ENCODE measurements at places on chromosomes 5 and 9. TPM values are rescaled to one million over a fixed set of nuclear protein-coding genes. Genes with fewer than 3 reads are reported as not detected.
A peak's percentile ranks its signal among the peaks of the same experiment; 100 is the strongest.

DNA sequence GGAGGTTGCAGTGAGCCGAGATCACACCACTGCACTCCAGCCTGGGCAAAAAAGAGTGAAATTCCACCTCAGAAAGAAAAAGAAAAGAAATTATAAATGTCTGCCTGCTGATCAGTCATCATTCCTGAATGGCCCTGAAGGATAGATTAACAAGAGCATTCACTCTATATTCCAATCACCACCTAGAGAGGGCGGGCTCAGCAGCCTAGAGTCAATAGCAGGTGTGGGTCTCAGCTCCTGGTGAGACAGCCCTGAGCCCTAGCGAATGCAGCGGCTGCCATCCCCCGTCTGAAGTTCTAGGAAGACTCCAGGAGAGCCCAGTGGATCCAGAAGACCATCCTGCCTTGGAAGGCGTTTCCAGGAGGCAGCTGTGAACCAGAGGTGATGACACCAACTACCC is 12.0 kb downstream of the FBP1 start:
- H3K36me3 ChIP-seq = no peaks in the 10 kb centered on the region
- DNase-seq = no peak
- no peaks in the 10 kb centered on the region for H3K27me3 ChIP-seq
- peaks cover 27% of the 10 kb centered on the region for H3K4me1 ChIP-seq
- no peak overlapping the region for H3K4me3 ChIP-seq

- no peak overlapping the region for H3K27ac ChIP-seq
- no peaks in the 10 kb centered on the region for H3K36me3 ChIP-seq
- no peaks in the 10 kb centered on the region for H3K27me3 ChIP-seq
- H3K4me1 ChIP-seq = no peaks in the 10 kb centered on the region
- H3K4me3 ChIP-seq = no peak overlapping the region
Observed at GRCh38 chr5:56369361-56369811, 136.3 kb upstream of the ANKRD55 start.

GRCh38 chr5:169628892-169629291 is 8.2 kb upstream of the DOCK2 start:
- H3K36me3 ChIP-seq = no peaks in the 10 kb centered on the region
- no peak overlapping the region for H3K27ac ChIP-seq
- H3K4me1 ChIP-seq = peaks cover 2% of the 10 kb centered on the region

- peaks cover 61% of the 10 kb centered on the region for H3K27me3 ChIP-seq
- H3K27ac ChIP-seq = no peak within 1 kb of the TSS
Observed at GRCh38 chr5:176629853-176630680, at the start of the genes EIF4E1B and SNCB. Gene EIF4E1B (plus strand): TSS chr5:176630675. CDS start chr5:176642788, 12,113 bp downstream. Gene SNCB (minus strand): TSS chr5:176630534. CDS start chr5:176629654, 880 bp downstream.

The COL5A1 gene
- total RNA-seq = 96.6 TPM

The GPX8 gene
- total RNA-seq = 30.8 TPM

DNA sequence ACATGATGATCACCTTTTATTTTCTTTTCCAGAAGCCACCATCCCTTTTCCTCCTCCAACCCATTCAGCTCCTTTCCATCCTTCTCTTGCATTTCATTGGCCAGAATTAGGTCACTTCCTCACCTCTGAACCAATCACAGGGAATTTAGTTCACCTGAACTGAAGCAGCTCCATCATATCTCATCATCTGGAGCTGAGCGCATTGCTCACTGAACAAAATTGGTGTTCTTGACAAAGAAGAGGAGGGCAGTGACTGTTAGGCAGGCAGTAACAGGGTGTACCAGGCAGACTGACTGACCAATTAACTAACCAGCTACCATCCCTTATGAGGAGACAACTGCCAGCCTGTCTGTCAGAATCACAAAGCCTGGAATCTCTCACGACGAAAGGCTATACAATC is 1.8 kb upstream of the ZNF354A start:
- no peak overlapping the region for H3K4me3 ChIP-seq
- no peaks in the 10 kb centered on the region for H3K4me1 ChIP-seq
- H3K27me3 ChIP-seq = no peaks in the 10 kb centered on the region

DNA sequence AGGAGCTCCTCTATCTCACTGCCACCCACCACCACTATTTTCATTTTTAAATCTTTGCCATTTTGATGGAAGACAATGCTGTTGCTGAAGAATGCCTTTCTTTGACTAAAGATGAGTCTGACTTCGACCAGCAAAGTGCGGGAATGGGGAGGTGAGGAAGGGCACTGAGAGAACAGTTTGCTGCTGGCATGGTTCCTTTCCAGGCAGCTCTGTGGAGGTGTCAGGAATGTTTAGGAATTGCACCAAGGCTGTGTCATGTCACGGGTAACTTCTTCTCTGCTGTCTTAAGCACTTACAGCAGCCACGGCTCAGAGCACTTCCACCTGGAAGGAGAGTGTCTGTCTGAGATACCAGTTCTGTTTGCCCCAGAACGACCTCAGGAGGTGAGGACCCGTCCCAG is 41.4 kb upstream of the SHB start:
- no peak overlapping the region for H3K4me3 ChIP-seq
- H3K27me3 ChIP-seq = no peaks in the 10 kb centered on the region
- H3K36me3 ChIP-seq = no peaks in the 10 kb centered on the region
- no peak overlapping the region for H3K27ac ChIP-seq
- no peak for DNase-seq
- H3K4me1 ChIP-seq = no peaks in the 10 kb centered on the region

The PRSS3 gene
- 1.3 TPM for total RNA-seq

DNA sequence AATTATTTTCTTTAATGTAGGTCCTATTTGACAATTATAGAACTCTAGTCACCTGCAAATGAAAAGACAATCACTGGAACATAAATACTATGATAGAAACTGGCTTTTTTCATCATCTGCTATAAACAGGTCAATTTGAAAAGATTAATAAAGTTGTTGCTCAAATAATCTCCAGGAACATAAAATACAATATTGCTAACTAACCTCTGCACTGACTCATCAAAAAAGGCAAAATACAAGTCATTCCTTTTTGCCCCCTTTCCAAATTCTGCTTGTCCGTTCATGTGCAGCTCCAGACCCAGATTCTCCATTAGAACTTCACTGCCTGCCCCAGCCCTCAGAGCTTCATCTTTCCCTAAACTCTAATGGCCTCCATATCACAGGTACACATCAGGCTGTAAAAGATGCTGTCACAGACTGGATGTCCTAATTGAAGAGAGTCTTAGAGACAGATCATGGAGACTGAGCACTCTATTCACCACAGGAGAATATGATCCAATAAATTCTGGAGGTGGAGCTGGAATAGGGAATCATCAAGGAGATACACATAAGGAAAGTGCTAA is 1.6 kb downstream of the DCTN4 start:
- H3K27me3 ChIP-seq = no peaks in the 10 kb centered on the region
- H3K4me3 ChIP-seq = no peak overlapping the region
- H3K27ac ChIP-seq = no peak overlapping the region
- peaks cover 13% of the 10 kb centered on the region for H3K4me1 ChIP-seq
- H3K36me3 ChIP-seq = peaks cover 18% of the 10 kb centered on the region
- DNase-seq = no peak

GRCh38 chr9:93911801-93912554 is 43.2 kb downstream of the BARX1 start:
- H3K27me3 ChIP-seq = no peaks in the 10 kb centered on the region
- no peaks in the 10 kb centered on the region for H3K4me1 ChIP-seq
- no peak overlapping the region for H3K4me3 ChIP-seq

The GMCL2 gene
- total RNA-seq = not detected

The PCDHA11 gene
- 0.74 TPM for total RNA-seq

DNA sequence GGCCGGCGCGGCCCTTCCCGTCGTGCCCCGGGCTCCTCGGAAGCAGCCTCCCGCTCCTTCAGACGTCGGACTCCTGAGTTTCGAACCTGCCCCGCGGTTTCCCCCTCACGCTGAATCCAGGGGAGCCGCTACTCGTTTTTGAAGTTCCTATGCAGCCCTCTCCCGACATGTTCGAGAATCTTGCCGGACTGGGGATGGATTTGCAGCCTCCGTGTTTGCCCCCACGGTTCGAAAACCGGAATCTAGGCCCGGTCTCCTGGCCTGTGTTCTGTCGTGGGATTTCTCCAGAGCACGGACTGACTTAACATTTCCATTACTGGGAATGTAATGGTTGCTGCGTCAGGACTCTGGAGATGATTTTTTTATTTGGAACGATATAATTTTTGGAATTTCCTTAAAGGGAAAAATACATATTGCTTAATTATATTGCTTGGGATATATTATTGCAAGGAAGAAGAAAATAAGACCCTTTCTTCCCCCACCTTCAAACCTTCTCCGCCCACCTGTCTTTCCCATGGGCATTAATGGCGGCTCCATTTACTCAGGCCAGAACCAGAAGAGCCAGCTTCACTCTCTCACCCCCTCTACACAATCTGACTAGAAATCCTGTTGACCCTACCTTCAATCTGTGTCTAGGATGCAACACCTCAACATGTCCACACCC is 8.5 kb upstream of the MGAT1 start:
- DNase-seq = no peak
- H3K4me1 ChIP-seq = peaks cover 14% of the 10 kb centered on the region
- peak overlapping the region; percentile 99 for H3K27ac ChIP-seq
- peak overlapping the region; percentile 71 for H3K4me3 ChIP-seq

DNA sequence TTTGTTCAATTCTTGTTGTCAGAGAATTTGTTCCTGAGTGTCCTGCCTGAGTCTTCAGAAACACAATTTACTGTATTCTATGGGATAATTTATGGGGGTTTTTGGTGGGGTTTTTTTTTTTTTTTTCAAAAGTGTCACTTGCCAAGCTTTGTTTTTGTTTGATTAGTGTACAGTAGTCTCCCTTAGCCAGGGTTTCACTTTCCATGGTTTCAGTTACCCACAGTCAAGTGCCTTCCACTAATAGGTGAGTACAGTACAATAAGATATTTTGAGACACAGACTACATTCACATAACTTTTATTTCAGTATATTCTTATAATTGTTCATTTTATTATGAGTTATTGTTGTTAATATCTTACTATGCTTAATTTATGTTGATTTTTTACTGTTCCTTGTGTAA is 25.0 kb upstream of the AUH start:
- no peak for DNase-seq
- no peaks in the 10 kb centered on the region for H3K36me3 ChIP-seq
- H3K4me3 ChIP-seq = no peak overlapping the region

DNA sequence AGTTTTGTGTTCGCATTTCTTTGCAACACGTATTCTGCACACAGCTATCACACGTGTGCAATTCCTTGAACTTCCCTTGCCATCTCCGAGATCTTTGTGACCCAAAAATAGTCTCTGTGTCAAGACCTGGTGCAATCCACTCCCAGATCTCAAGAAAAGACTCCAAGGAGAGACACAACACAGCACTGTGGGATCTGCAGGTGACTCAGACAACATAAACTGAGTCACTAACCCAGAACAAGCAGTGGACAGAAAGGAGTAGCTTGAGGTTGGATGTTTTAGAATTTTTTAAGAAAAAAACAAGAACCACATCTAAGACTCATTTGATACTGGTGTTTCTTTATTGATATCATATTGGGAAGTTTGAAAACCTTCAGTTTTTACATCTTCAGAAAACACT is 396.9 kb downstream of the AGTPBP1 start:
- no peak for DNase-seq
- H3K36me3 ChIP-seq = no peaks in the 10 kb centered on the region
- no peak overlapping the region for H3K27ac ChIP-seq
- H3K4me1 ChIP-seq = no peaks in the 10 kb centered on the region
- H3K27me3 ChIP-seq = no peaks in the 10 kb centered on the region

The C9orf50 gene
- total RNA-seq = 0.15 TPM

DNA sequence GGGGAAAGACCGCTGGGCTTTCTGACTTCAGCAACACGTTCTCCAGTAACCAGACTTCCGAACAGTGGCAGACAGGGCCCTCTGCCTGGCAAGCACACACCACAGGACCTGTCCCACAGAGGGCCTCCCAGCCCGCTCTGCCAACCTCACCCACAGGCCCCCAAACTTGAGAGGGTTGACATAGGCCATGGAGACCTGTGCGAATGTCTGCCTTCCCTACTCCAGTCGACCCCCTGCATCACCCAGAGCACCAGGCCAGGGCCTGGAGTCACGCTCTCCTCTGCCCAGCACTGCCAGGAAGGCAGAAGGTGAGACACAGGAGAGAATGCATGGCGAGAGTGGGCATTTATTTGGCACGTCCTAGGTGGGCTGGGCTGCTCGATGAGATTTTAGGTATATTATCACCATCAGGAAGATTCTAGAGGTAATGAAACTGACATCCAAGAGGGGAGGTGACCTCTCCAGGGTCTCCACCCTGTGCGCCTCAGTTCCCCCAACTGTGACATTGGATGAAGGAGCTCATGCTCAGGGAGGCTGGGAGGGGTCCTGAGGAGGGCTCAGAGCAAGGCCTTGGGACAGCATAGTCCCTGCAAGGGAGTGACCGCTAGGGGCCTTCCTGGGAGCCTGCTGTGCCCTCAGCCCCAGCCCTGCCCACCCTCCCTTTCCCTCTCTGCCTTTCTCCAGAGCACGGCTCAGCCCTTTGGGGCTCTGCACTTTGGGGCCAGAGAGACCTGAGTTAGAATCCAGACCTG is 54.9 kb downstream of the DUSP1 start:
- peaks cover 3% of the 10 kb centered on the region for H3K4me1 ChIP-seq
- H3K36me3 ChIP-seq = no peaks in the 10 kb centered on the region
- no peak for DNase-seq
- H3K27me3 ChIP-seq = no peaks in the 10 kb centered on the region

DNA sequence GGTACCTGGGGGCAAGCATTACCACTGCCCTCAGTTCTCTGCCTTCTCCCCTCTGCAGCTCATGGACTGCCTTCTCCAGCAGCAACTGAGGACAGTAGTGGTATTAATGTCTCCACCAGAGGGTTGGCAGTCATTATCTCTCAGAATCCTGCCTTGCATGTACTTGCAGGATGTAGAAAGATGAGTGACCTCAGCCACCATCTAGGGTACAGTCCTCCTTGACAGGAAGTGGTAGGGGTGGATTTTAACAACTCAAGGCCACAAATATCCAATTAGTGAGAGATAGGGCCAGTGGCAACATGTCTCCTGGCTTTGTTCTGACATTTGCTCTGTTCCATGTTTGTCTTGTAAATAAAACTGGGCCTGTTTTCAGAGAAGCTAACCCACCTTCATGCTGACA is 47.2 kb downstream of the F2R start:
- H3K4me3 ChIP-seq = no peak overlapping the region
- H3K27ac ChIP-seq = no peak overlapping the region
- no peaks in the 10 kb centered on the region for H3K27me3 ChIP-seq
- H3K36me3 ChIP-seq = no peaks in the 10 kb centered on the region
- no peak for DNase-seq

GRCh38 chr5:154765396-154765925 is 10.3 kb downstream of the LARP1 start:
- H3K27ac ChIP-seq = no peak overlapping the region
- no peaks in the 10 kb centered on the region for H3K36me3 ChIP-seq
- peaks cover 10% of the 10 kb centered on the region for H3K4me1 ChIP-seq
- H3K4me3 ChIP-seq = no peak overlapping the region
- no peak for DNase-seq
- H3K27me3 ChIP-seq = no peaks in the 10 kb centered on the region

- no peak for DNase-seq
- H3K4me3 ChIP-seq = no peak overlapping the region
- H3K27ac ChIP-seq = no peak overlapping the region
Observed at GRCh38 chr5:55720188-55720703, 8.1 kb upstream of the SLC38A9 start.

The PRELID2 gene
- total RNA-seq = 7.8 TPM
